Stimulated activated CD4-positive, alpha-beta T cell treated with anti-CD3 and anti-CD28 coated beads, Interleukin-12 subunit alpha, Interleukin-12 subunit beta, amount 100 ng/mL, for 4 hours (primary cell): ENCODE measurements at places on chromosomes 6 and 20.

DNA sequence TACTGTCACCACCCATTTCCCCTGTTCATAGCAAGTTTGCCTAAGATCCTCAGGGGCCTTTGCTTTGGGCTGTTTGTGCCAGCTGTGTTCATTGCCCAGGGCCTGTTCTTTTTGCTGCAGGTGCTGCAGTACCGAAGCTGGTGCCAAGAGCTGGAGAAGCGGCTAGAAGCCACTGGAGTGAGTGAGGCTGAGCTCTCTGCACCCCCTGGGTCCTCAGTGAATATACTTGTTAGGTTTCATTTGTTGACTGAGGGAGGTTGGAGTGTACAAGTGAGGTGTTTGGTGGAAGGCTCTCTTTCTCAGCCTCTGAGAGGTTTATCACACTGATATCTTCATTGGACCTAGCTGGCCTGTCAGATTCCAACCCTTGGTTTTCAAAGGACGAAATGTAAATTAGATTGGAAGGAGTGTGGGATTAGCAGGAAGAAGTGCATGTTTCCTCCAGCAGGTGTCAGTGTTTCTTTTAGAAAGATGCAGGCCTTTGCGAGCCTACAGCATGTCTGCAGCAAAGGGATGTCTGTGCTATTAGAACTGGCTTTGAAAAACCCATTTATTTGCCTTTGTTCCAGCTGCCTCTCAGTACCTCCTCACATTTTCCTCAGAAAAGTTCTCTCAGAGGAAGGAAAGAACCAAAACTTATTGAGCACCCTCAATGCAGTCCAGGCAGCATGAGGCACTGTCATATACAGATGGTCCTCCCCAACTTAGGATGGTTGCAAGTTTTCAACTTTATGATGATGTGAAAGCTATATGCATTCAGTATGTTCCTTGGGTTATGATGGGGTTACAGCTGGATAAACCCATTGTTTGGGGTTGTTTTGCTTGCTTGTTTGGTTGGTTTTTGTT, 8.3 kb downstream of the CEP250 start:
- peak; percentile 36 for DNase-seq

GRCh38 chr20:50445354-50446151, 64.6 kb upstream of the PTPN1 start:
- DNase-seq: no peak

DNA sequence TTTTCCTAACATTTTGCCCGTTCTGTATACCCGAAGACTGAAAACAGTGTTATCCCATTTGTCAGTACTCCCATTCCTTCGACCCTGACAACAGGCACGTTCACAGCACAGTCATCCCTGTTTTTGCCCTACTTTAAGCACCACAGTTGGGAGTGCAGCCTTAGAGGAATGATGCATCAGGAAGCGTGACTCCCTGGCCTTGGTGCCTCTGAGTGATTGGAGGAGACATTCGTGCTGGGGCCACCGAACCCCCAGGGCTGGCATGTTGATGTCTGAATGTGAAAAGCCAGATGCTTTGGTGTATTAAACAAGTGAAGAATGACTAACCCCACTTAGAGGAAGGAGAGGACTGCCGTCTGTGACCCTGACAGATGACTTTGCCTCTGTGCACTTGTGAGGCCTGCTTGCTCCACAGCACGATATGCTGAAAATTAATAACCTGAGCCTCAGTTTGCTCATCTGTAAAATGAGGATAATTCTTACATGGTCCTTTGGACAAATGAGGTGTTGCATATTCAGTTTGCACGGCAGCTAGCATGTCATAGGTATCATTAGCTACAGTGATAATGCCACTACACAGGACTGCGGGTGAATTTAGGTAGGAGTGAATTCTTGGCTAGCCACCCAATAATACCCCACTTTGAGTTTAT, 36.0 kb downstream of the STK35 start:
- no peak for DNase-seq

DNA sequence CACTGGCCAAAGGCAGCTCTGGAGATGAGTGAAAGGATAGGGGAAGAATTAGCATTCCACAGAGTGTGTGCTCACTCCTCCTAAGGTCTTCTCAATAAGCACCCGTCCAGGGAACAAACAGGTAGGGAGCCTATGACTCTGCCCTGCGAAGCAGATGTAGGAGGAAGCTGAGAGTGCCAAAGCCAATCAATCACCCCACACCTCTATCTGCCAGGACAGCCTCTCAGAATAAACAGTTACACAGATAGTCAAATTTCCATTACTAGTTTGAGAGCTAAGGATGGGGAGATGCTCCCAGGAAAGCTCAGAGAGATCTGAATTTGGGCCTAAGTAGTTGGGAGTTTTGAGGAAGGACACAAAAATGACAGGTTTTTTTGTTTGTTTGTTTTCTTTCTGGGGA, 40.5 kb upstream of the SLA2 start:
- no peak for DNase-seq

DNA sequence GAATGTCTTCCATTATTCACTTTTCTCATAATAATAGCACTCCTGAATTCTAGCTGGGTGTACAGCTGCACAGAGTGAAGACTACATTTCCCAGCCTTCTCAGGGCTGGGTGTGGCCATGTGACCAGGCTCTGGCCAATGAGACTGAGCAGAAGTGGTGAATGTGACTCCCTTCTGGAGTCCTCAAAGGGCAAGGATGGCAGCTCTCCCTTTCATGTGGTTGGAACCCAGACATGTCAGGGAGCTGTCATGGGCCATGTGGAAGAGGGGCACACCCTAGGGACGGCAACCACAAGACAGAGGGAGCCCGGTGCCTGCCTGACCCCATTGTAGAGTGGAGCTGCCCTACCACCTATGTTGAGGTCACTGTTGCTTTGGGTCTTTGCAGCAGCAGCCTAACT, 312.8 kb upstream of the SULF2 start:
- no peak for DNase-seq

DNA sequence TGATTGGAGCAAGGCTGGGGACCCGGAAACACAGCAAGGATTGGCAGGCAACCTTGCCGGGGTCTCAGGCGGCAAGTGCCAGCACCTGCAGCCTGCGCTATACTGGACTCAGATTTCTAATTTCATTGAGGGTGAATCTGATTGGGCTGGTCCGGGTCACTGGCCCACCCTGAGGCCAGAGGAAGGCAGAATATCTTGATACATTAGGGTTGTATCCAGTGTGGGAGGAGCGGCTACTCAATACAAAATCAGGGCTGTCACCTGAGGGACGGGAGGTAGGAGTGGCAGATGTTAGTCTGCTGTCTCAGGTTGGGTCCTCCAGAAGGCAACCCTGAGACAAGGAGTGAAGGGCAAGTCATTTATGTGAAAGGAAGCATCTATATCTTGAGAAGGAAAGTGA, 40.7 kb downstream of the BFSP1 start:
- no peak for DNase-seq

DNA sequence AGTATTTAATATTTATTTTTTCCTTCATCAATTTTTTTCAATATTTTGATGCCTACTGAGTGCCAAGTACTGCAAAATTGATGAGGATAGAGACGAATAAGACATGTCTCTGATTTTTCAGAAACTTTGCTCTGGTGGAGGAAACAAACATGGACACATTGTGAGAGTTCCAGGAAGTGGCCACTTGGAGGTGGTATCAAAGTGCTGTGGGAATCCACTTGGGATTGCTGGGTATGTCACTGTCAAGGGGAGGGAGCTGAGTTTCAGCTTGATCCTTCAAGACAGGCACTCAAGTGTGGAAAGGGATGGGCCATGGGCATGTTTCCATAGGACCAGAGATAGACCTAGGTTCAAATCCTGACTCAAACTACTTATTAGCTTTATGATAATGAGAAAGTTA, 24.5 kb upstream of the ABCC10 start:
- DNase-seq: no peak
